ENCODE measurements at places on chromosomes 2 and 18.
A peak's percentile ranks its signal among the peaks of the same experiment; 100 is the strongest.

DNA sequence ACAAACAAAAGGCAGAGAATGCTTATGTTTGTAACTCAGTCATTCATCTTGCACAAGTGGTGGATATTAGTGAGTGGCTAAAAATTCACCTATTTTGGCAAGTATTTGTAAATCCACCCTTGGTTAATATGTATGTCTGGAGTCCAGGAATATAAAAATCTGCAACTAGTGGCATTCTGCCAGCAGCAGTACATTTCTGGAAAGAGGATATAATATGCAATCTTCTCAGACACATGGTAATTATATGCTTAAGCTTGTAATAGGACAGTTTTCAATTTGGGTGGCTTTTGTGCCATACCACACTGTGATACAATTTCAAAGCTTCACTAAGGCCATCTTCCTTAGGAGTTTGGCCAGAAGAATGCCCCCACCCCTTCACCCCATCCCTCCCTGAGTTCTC lies 693.3 kb downstream of the MBD2 start:
- DNase-seq = no peak

DNA sequence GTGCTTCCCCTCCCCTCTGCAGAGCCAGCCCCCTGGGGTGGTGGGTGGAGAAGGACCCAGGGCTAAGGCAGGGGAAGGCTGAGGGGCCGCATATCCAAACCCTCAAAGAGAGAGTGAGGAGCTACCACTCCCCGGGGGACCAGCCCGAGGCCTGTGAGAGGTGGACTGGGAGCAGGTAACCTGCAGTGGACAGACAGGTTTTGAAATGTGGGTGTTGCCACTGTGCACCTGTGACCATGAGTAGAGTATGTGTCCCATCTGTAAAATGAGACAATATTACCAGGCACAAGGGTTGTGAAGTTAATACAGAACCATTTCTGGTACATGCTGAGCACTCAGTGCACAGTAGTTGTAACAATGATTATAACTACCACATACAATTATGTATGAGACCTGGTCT lies 51.2 kb upstream of the POMC start:
- no peak for DNase-seq

DNA sequence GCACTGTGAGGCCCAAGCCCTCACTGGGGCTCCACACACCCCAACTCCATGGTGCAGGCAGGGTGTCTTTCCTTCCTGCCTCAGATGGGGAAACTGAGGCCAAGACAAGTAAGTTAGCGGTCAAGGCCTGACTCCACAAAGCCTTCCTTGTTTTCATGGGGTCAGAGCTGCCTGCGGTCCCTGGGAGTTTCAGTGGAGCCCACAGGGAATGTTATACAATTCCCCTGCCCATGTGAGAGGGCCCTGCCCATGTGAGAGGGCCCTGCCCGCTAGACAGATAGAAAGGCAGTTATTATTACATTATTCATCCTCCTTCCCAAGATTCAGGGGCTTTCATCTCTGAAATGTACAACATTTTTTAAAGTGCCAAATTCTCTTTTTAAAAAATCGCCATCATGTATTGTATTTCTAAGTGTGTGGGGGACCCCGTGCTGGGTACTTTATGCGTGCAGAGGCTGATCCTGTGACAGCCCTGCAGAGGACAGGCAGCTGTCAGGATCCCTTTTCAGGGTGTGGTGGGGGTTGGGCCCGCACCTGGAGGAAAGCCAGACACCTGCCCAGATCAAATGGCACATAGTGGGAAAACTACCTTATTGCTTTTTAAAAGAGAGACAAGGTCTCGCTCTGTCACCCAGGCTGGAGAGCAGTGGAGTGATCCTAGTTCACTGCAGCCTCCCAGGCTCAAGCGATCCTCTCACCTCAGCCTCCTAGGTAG lies 23.4 kb downstream of the FBLN7 start:
- DNase-seq = no peak

DNA sequence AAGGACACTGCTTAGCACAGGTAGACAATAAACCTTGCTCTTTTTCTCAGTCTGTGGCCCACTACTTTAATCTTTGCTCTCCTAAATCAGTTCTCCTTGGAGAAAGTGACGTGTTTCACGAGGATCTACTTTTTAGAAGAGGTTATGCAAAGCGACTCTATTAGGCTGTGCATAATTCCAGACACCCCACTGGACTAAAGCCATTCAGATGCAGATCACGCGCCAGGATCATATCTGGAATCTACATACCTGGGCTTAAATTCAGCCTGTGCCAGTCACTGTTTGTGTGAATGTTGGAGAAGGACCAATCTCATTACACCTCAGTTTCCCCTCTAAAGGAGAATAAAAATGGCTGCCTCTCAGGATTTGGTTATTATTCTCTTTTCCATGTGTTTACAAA lies 413.0 kb upstream of the MYT1L start:
- no peak for DNase-seq

DNA sequence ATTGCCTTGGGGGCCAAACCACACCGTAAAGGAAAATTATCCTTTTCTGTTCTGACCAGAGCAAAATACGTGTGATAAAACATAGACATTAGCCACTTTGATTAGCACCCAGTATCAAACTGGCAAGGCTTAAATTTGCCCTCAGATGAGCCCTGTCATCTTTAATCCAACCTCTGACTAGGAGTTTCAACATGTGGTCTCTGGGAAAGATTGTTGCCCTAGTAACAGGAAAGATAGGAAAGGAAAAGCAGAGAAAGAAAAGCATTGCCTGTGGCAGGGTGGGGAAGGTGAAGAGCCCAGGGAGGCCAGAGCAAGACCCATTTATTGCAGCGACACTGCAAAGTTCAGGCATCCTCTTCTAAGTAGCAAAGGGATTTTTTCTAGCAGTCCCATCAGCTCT lies 181.5 kb upstream of the SCN7A start:
- DNase-seq = no peak

DNA sequence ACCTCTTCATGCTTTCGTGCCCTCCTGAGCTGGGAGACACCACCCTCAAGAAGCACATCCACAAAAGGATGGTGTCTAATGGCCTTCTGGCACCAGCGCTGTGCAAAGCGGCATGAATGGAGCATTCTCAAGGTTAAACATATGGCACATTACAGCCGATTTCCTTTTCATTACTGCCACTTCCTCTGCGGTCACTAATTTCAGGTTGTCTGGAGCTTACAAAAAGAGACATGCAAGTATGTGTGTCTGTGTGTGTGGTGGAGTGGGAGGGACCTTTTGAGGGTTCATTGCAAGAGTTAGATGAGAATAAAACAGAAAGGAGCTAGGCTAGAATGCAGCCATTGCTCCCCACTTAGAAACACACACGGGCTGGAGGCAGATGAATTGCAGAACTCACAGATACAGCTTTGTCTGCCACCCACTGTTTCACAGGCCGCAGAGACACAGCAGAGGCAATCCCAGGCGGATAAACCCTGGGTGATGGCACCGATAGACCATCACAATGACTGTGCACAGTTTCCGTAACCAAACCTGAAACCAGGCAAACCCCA lies 76.0 kb downstream of the TGIF1 start:
- DNase-seq = peak; percentile 57

- DNase-seq = no peak
These were observed 54.6 kb upstream of the CYTIP start for GRCh38 chr2:157498483-157498882.

- DNase-seq = peak; percentile 85
These were observed 575.9 kb upstream of the ZEB2 start for GRCh38 chr2:145095641-145096435.

- no peak for DNase-seq
These were observed 143.3 kb upstream of the ZEB2 start for GRCh38 chr2:144663207-144663606.

- DNase-seq = no peak
These were observed 26.5 kb downstream of the AQP12B start for GRCh38 chr2:240655931-240656886.

DNA sequence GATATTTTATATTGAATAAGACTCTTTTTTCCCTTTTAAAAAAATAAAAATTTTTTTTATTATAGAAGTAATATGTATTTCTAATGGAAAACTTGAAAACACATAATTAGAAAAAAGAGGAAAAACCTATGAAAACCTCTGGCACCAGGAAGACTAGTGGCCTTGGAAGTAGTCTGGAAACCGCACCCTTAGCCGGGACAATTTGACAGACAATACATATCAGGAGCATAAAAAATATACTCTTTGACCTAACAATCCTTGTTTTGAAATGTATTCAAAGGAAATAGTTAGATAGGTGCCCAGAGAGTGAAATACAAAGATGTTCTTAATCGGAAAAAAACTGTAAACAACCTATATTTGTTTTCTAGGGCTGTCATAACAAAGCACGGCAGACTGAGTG lies 34.9 kb upstream of the FAM117B start:
- DNase-seq = no peak

DNA sequence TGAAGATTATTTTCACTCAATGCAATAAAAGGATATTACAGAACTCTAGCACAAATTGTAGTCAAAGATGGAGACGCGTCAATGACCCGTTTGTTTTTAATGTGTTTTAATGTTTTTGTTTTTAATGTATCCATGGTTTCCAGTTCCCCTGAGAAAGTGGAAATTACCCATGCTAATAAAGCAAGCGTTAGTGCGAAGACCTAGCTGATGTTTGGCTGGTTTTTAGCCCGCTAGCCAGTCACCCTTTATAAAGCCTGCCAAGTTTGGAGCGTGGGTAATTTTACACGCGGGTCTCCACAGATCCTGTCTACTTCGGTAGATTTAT lies 430 bp upstream of the CHMP1B start:
- DNase-seq = no peak

DNA sequence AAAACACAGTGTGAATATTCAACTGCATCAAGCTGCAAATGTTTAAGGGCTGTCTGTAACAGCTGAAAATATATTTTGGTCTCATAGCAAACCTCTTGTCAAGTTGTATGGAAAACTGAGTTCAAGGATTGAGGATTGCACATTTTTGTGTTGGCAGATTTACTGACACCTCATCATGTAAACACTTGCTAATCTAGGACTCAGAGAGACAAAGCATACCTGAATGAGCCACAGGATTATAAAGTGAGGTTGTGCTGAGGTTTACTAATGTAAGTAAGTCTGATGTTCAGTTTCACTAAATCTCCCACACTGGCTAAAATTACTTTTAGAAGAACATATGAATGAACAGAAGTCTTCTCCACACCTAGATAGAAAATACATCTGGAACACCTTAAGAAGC lies 1993.1 kb upstream of the CELF4 start:
- DNase-seq = peak; percentile 0

- DNase-seq = peak; percentile 63
These were observed 68.8 kb downstream of the LTBP1 start for GRCh38 chr2:33015421-33016142.

- DNase-seq = peak; percentile 51
These were observed 146.8 kb downstream of the SEPTIN10 start for GRCh38 chr2:109466674-109467575.

Data from fibroblast of skin of right quadriceps (primary cell).